ENCODE measurements at places on chromosomes 16 and 17. TPM values are rescaled to one million over a fixed set of nuclear protein-coding genes. Genes with fewer than 3 reads are reported as not detected.

The ZNF385C gene
- not detected for total RNA-seq

The BBS2 gene
- total RNA-seq = 23.3 TPM

The TMEM238L gene
- not detected for total RNA-seq

The CD300E gene
- not detected for total RNA-seq

The ZSCAN10 gene
- total RNA-seq = not detected

The SAMD14 gene
- total RNA-seq = 0.50 TPM

All from HT1080 (cell line).